ENCODE measurements at places on chromosomes 1 and 21.

- no peak for DNase-seq
Observed at GRCh38 chr21:36436829-36437744, 42.8 kb downstream of the CLDN14 start.

DNA sequence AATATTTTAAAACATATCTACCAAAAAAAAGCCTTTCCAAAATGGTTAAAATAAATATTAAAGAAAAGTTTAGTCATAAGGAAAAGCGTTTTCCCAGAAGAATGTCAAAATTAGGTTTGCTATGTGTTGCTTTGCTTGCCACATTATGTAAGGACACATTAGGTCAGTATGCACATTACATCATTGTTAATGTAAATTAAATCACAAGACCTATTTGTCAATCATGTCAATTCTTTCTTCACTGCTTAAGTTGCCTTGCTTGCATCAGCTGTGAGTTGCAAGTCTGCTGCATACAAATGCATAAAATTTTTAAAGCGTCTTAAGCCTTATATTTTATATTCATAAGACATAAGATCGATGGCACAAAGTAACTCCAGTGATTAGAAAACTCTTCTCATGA is 448.9 kb downstream of the PCP4 start:
- no peak for DNase-seq

GRCh38 chr1:208142590-208143382 is 101.4 kb downstream of the PLXNA2 start:
- DNase-seq: no peak

GRCh38 chr1:63774617-63775417 is 1.0 kb downstream of the ROR1 start:
- no peak for DNase-seq

- no peak for DNase-seq
Observed at GRCh38 chr1:71986160-71986559, 296.2 kb downstream of the NEGR1 start.

Measured in fibroblast of the conjunctiva (primary cell).